SK-N-DZ (cell line): ENCODE measurements at places on chromosomes 1 and 21.

- DNase-seq = no peak
Measured at GRCh38 chr1:182121787-182122186, 60.3 kb upstream of the ZNF648 start.

DNA sequence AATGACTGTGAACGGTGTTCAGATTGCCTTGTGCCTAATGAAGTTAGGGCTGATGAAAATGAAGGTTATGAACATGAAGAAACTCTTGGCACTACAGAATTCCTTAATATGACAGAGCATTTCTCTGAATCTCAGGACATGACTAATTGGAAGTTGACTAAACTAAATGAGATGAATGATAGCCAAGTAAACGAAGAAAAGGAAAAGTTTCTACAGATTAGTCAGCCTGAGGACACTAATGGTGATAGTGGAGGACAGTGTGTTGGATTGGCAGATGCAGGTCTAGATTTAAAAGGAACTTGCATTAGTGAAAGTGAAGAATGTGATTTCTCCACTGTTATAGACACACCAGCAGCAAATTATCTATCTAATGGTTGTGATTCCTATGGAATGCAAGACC is 96.6 kb downstream of the ZFYVE9 start:
- DNase-seq = no peak

DNA sequence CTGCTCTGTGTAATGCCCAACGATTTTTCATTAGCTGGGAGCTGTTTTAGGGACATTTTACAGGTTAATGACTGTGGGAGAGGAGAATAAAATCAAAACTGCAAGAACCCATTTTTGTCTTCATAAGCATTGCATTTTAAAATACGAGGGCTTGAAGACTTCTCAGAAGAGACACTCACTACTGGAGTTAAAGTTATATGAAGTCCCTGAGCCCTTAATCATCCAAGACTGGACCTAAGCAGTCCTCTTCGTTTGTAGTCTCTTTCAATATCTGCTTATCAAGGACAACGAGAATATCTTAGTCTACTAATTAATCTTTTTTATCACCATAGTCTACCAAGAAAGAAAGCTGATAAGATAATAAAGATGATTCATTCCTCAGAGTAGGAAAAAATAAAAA is 176.9 kb upstream of the SGIP1 start:
- no peak for DNase-seq

DNA sequence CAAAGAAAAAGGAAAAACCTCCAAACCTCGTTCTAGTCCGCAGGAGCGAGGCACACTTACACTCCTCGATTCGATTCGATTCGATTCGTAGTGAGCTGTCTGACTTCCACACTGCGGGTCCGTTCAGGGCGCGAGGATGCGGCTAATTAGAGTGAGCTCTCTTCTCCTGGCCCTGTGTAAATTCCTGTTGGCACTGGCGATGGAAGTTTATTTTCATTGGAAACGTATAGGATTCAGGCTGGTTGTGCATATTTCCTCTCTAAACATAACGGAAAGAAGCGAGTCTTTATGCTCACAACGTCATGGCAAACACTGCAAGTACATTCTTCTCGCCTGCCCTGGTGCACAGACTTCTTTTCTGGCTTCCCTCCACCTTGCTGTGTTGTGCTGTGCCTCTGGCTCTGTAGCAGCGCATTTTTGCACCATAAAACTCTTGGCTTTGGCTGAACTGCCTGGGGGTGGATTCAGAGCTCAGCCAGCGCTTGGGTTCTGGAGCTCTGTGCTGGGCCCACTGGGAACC is 2.7 kb downstream of the HUNK start:
- no peak for DNase-seq

DNA sequence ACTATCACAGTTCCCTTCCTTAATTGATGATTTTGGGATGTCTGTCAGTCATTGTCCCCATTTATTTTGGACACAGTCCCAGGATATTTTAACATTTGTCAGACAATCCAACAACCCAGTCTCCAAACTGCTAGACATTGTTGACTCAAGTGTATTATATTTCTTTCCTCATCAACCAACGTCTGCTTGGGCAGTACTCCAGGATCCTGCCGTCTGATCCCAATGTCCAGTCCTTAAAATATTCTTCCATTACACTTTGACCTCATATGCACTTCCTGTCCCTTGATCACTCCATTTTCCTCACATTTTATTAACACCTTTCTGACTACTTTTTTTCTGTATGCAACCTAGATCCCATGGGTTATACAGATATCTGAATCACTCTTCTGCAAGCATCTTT is 39.8 kb upstream of the KIAA0040 start:
- no peak for DNase-seq

DNA sequence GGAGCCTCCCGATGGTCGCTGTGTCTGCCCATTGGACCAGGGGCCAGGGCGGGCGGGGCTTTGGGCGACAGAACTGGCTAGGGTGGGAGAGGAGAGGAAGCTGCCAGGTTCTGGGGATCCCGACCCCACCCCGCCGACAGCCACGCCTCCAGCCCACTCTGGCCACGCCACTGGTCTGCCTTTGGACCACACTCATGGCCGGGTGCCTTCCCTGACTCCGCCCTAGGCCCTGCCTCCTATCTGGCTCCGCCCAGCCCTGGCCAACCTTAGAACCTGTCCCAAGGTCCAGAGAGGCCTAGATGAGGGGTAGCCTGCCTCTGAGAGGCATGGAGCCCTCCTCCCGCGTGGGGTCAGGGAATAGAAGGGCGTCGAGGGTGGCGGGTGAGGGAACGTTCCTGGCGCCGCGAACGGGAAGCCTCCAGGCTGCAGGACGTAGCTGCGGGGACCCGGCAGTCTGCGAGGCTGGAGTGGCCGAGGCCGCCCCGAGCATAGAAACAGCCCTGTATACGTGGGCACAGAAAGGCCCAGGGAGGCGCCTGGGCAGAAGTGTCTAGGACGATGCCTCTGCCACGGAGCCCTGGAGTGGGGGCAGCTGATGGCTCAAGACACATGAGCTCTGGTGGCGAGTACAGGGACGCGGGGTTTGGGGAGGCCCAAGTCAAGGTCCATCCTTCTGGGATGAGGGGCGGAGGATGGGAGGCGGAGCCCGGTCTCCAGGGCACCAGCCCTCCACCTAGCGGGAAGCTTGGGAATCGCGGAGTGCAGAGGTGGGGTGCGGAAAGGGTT is 11.5 kb upstream of the COL16A1 start:
- no peak for DNase-seq
